ENCODE measurements at places on chromosomes 4 and X.

DNA sequence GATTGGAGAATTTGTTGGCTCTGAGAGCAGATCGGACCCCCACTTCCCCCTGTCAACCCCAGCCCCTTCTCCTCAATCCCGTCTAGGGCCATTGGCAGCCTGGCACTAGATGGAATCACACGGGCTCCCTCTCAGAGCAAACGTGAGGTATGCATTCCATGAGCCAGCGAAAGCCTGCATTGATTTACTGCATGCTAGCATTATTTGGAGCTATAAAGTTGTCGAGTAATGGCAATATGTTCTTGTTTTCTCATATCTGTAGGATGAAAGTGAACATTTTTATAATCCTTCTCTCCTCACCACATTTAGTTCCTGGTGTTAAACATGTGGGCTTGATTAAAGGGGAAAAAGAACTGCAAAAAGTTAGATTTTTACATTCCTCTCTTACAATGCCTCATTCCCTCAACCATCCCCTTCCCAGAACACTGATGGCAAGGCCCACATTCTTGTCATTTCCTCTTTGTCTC lies 159.2 kb downstream of the SPRY1 start:
- no peak for DNase-seq

DNA sequence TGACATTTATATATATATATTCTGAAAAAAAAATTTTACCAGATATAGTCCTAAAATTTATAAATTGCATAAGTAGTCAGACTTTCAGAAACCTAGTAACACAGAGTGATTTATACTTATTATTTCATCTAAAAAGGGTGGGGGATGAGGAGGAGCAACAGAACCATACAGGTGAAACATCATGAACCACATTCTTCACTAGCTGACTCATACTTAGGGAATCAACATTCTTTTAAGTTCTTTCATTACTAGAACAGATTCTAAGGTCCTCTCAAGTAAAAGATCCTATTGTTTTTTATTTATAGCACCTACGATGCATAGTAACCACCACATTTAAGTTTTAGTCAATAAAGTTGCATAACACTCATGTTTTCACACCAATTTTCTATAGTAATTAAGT lies 166.1 kb downstream of the LRBA start:
- no peak for DNase-seq

GRCh38 chr4:147691820-147692219 lies 7.9 kb upstream of the PRMT9 start:
- DNase-seq = no peak

DNA sequence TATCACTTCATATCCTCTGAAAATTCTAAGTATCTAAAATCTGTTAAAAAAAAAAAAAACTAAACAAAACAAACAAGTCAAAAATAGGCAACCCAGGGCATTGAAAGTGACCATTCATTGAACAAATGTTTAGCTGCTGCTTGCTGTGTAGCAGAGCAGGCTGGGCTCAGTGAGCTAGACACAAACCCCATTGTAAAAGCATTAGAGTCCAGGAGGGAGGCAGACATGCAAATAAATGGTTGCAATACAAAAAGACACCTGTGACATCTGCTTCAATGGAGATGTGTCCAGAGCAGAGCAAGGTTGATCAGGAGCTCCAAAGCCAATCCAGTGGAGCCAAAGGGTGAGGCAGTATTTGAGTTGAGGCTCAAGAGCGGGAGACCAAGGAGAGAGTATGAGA lies 267.3 kb upstream of the GATB start:
- DNase-seq = no peak

- DNase-seq = no peak
Observed at GRCh38 chr4:98516441-98517217, 141.8 kb downstream of the TSPAN5 start.

- no peak for DNase-seq
Observed at GRCh38 chr4:103915224-103915869, 195.6 kb upstream of the TACR3 start.

Measured in NCI-H2029 treated with DMSO at 0.1 percent for 48 hours (cell line).